ENCODE measurements at places on chromosomes 11 and 22.

DNA sequence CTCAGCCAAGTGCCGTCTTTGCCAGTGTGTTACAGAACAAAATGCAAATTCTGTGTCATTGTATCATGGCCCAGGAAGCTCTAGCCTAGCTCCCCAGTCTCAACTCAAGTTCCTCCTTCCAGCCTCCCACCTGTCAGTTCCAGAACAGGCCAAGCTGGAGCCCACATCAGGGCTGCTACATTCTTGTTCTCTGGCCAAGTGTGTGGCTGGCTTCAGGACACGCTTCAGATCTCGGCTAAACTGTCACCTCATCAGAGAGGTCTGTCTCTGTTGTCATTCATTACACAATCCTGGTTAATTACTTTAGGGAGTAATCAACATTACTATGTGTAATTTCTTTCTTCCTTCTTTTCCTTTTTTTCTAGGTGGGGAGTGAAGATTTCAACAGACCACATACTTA is 347.0 kb upstream of the SYN3 start:
- no peak for DNase-seq

DNA sequence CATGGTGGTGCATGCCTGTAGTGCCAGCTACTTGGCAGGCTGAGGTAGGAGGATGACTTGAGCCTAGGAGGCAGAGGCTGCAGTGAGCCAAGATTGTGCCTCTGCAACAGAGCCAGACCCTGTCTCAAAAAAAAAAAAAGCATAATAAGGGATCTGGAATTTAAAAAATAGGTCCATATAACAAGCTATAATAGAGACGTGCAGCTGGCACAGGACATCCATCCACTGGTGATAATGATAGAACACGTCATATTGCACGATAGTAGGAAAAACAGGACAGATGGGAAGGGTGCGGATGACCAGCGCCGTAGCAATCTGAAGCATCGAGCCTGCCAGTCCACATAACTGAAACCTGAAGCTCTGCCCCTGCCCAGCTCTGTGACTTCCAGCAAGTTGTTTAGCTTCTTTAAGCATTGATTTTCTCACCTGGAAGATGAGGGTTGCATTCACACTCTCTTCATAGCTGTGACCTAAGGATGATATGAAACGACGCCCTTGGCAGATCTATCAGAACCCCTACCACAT is 60.3 kb upstream of the PRODH start:
- DNase-seq = no peak

GRCh38 chr22:31230155-31230870 is 18.2 kb downstream of the LIMK2 start:
- DNase-seq = no peak

DNA sequence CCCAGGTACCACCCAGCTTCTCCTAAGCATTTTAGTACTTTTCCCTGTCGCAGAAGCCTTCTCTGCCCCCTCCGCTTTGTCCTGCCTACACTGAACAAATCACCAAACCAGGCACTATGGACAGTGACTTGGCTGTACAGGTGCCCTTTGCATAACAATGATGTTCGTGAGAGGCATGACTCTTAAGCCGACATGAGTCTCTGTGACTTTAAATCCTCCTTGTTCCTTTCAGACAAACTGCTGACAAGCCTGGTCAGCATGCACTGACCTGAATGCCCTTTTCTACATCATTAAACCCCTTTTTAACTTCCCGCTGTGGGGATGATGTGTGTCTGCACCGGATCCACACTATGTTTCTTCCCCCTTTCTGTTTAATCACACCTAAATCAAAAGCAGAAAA is 16.6 kb downstream of the CAVIN3 start:
- DNase-seq = no peak

Measured in activated CD4-positive, alpha-beta T cell treated with anti-CD3 and anti-CD28 coated beads for 24 hours (primary cell).